IMR-90 (cell line): ENCODE measurements at places on chromosomes 2 and 18. TPM values are rescaled to one million over a fixed set of nuclear protein-coding genes. Genes with fewer than 3 reads are reported as not detected.

DNA sequence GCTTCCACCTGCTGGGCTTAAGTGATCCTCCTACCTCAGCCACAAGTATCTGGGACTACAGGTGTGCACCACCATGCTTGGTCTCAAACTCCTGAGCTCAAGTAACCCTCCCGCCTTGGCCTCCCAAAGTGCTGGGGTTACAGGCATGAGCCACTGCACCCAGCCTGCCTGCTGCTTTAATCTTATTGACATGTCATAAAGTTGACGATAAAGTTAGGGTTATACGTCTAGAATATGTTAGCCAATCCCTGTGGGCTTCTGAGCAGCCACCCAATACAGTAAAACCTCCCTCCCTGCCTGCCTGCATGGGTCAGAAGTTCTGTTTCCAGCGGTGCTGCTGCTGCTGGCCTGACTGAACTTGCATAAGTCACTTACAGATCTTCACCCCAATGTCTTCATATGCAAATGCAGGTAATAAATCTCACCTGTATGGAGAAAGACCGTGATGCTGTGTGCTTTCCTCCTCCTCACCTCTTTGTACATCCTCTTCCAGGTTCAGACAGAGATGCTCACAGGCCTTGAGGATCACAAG lies 30.1 kb downstream of the TGIF1 start:
- no peak for DNase-seq
- H3K36me3 ChIP-seq, result no peaks in the 10 kb centered on the region
- H3K4me3 ChIP-seq, result no peak overlapping the region
- H3K27ac ChIP-seq, result no peak overlapping the region

DNA sequence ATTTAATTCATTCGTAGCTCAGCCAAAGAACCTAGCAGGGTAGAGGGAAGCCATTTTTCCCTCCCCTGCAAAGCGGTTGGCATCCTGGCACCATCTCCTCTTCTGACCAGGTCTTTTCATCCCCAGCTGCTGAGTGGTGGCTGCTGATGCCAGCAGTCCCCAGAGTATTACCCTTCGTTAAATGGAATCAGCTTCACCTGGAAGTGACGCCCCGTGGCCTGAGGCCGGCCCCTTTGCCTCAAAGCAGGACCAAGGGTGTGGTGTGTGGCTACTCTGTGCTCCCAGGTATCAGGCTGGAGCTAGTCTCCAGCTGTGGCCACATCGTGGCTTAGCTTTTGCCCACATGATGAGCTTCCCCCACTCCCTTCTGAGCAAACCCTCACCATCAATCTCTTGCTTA lies 12.3 kb upstream of the SP100 start:
- no peak overlapping the region for H3K27ac ChIP-seq
- no peaks in the 10 kb centered on the region for H3K27me3 ChIP-seq
- peaks cover 3% of the 10 kb centered on the region for H3K4me1 ChIP-seq

DNA sequence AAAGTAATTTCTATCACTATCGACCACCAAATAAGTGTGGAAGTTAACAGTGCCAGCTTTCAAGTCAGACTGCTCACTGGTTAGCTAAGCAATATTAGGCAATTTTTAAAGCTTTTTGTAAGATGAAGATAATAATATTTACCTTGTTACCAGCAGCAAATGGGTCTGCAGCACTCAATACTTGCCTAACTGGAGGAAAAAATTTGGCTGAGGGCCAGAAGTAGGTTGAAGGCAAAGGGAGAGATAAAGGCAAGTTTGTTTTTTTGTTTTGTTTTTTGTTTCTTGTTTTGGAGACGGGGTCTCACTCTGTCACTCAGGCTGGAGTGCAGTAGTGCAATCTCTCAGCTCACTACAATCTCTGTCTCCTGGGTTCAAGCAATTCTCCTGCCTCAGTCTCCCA lies 675.9 kb downstream of the DPP10 start:
- no peak overlapping the region for H3K4me3 ChIP-seq
- DNase-seq, result no peak
- H3K27me3 ChIP-seq, result no peaks in the 10 kb centered on the region

DNA sequence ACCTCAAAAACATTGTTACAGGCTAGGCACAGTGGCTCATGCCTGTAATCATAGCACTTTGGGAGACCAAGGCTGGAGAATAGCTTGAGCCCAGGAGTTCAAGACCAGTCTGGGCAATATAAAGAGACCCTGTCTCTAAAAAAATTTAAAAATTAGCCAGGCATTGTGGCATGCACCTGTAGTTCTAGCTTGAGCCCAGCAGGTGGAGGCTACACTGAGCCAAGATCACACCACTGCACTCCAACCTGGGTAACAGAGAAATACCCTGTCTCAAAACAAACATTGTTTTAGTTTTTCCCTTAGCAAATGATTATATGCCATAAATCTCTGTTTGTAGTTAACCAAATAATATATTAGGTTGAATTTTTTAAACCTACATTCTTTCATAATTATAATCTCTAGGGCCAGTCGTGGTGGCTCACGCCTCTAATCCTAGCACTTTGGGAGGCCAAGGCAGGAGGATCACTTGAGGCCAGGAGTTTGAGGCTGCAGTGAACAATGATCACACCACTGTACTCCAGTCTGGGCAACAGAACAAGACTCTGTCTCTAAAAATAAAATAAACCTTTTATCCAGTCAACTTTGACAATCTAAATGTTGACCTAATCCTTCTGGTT lies 13.3 kb upstream of the CYP20A1 start:
- no peaks in the 10 kb centered on the region for H3K36me3 ChIP-seq

METAP1D gene
- total RNA-seq, result 3.4 and 4.2 TPM in 2 replicates

IL36B gene
- total RNA-seq, result not detected in 2 replicates
